ENCODE measurements at places on chromosomes 11 and 22.

GRCh38 chr11:92941676-92942571 lies 27.5 kb upstream of the MTNR1B start:
- DNase-seq, result no peak

- DNase-seq, result no peak
Measured at GRCh38 chr11:61761440-61762222, 9.2 kb downstream of the MYRF start.

GRCh38 chr22:43101306-43101705 lies 9.2 kb upstream of the BIK start:
- no peak for DNase-seq

- no peak for DNase-seq
Measured at GRCh38 chr11:107769189-107769588, 57.3 kb upstream of the SLN start.

- peak; percentile 66 for DNase-seq
Measured at GRCh38 chr11:10454878-10455631, at the start of gene AMPD3. Gene AMPD3 (plus strand): TSS chr11:10455264. CDS start chr11:10461520, 6,256 bp downstream.

DNA sequence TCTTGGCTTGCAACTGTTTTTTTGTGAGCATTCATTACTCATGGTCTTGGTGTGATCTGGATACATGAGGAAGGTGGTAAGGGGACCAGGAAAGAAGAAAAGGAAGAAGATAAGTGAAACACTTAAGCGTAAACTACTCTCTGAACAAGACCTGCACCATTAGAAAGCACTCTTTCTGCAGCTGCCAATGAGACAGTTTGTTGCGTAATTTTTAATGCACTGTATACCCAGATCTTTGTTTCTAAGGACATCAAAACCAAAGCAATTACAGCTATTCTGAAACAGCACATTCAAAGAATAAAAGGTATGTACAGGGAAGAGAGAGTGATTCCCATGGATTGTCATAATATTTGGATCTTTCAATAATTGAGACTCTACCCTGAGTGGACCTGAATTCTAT lies 147.4 kb downstream of the BLID start:
- no peak for DNase-seq

DNA sequence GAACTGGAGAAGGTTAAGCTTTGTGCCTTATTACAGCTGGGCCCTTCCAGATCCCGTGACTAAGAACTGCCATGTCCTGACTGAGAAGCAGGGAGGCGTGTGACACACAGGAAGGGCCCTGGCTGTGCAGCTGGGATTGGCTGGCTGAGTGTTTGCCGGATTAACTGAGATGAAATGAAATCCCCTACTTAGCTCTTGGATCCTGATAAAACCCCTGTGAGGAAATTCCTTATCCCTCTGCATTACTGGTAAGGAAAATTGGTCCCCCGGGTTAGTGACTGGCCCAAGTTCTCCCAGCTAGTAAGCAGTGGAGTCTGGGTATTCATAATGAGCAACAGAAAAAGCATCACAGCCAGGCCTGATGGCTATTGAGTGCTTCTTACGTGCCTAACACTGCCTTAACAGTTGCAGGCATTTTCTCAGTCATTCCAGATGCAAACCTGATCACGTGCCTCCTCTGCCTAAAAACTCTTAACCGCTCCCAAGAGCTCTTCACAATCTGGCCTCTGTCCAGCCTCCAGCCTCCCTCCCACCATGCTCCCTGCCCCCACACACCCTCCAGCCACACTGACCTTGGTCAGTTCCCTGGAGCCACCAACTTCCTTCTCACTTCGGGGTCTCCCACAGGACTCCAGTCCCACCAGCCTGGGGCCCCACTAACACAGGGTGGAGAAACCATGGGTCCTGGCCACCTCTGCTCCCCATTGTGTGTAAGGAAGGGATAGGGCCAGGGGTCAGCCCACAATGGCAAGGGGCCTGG lies 37.8 kb downstream of the ARRB1 start:
- no peak for DNase-seq

DNA sequence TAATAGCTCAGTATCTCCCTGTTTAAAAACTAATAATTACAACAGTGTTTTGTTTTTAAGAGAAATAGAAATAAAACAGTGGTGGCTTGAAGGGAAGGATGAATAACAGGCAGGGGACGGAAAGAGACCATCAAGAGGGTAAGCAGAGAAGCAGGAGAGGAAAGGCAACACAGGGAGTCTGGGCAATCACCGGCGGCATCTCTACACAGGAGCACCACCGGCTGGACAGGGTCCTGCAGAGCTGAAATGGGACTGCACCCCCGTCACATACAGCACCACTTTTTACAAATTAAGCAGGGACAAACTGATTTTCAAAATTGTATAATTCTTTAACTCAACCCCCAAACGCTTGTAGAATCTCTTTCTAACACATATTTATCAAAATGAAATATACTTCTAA lies 18.4 kb downstream of the PHF21A start:
- no peak for DNase-seq

DNA sequence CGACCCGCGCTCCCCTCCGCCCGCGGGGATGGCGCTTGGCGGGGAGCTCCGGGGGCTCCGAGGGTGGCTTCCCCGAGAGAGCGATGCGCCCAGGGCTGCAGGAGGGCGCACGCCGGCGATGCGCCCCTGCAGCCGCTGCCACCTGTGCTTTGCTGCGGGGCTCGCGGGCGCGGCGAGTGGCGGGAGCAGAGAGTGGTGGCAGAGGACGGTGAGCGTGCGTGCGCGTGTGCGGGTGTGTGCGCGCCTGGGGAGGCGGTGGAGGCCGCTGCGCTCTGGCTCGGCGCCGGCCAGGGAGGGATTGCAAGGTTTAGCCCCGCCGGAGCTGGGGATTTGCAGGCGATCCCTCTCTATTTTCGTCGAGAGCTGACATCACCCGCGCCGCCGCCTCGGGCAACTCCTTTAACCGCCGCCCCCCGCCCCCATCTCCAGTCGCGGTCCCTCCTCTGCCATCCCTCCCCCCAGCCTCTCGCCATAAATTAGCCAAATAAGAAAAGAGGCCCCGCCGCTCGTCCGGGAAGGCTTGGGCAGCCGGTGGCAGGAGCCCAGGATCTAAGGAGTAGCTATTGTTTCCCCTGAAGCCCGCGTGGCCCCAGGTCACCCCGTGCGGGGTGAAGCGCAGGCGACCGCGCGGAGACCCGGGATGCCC lies at the start of gene SLC1A2:
Gene SLC1A2 (minus strand): TSS at position 375 of the 646 bp plus-strand sequence. CDS start 592 bp downstream, outside the sequence.
- no peak for DNase-seq

GRCh38 chr22:36900225-36900624 lies 13.2 kb upstream of the CSF2RB start:
- no peak for DNase-seq

DNA sequence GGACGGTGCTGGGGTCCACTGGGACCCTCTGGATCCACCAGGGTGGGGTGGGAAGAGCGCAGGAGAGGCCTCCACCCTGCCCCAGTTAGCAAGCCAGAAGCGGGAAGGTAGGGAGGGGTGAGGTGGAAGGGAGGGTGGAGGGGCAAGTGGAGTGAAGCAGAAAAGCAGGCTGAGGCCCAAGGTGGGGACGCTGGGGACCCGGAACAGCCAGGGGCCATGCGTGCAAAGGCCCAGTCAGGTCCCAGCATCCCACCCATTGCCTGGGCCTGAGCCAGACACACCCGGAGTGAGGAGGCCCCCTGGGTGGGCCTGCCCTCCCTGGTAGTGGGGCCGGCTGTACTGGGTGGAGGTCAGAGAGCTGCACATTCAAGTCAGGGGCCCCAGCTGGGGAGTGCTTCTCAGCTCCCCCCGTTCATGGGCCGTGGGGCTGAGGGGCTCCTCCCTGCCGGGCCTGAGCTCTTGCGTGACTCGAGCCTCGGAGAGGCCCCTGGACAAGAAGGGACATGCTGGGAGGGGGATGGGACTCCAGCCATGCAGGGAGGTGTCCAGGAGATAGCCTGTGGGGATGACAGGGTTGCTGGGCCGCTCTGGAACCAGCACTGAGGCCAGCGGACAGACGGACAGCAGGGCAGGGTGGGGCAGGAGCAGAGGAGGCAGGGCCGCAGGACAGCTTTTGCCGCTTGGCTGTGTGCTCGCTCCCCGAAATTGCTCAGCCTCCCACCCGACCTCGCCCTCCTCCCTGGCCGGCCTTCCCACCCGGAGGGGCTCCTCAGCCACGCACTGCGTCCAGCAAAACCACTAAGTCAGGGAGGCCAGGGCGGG lies 7.7 kb downstream of the TNNT3 start:
- DNase-seq, result no peak

GRCh38 chr11:118882491-118882890 lies 1.2 kb upstream of the CXCR5 start:
- no peak for DNase-seq

DNA sequence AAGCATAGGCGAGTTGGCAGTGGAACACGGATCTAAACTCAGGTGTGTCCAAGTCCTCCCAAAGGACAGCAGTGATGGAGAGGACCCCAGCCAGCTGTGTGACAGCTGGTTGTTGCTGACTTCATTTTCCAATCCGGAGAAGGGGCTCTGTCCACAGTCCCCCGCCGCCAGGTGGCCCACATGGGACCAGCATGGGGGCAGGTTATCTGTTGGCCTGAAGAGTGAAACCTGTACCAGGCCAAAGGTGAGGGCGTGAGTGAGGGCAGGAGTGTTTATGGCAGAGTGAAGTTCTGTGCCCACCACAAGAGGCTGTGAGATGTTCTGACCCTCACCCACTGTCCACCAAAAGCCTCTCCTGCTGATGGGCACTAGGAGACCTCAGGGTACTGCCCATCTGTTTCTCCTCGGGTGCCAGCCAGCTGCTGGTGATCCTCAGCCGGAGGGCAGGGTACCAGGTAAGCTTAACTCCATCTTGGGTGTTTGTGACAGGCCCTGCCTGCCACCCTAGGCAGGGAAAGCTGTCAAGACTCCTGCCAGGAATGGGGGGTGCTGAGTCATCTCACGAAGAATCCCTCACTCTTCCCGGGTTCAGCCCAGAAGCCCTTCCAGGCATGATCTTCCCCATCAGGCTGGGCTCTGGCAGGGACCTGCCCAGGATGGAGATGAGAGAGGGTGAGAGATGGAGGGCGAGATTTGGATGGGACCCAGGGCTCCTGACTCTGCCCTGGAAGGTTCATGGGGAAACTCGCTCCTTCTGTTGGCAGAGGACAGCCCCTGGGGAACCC lies 15.5 kb upstream of the TAB1 start:
- DNase-seq, result no peak

- no peak for DNase-seq
Measured at GRCh38 chr11:57324154-57324885, 432 bp downstream of the TNKS1BP1 start.

GRCh38 chr11:117229411-117229810 lies 2.5 kb downstream of the PCSK7 start:
- no peak for DNase-seq

- DNase-seq, result no peak
Measured at GRCh38 chr11:62315431-62315830, 16.6 kb upstream of the SCGB1D4 start.

- DNase-seq, result no peak
Measured at GRCh38 chr11:88167853-88168252, 7.4 kb downstream of the RAB38 start.

- DNase-seq, result no peak
Measured at GRCh38 chr11:115169251-115169650, 335.0 kb downstream of the CADM1 start.

GRCh38 chr11:87466223-87466622 lies 428.5 kb downstream of the TMEM135 start:
- DNase-seq, result no peak

DNA sequence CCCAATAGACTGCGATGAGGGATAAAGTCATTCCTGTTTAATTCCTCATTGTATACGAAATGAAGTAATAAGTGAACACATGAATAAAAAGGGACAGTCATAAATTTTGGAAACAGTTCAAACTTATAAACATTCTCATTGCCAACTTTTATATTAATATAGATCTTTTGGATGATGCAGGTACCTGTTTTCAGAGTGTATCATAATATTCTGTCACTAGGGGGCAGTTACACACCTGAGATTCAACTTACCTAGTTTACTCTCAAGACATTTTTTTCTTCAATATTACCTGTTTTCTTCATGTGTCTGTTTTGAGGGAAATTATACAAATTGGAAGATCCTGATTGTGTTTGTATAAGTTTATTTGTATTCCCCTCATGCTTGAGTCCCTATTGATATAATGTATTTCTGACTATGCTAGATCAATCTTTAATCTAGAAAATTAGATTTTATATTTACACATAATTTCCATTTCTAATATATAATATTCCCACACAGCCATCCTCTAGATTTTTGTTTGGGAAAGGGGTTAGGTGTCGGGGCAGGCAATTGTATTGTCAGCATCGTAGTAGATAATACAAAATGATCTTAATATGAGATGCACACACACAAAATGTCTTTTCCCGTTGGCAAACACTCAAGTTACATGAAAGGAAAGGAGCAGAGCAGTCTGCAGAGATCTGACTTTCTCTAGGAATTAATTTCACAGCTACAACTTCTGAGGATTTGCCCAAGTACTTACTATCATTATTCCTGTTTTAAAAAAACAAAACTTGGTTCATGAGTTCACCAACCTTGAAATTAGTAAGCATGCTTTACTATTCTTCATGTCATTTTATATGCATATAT lies 18.4 kb downstream of the FDX1 start:
- peak; percentile 12 for DNase-seq

DNA sequence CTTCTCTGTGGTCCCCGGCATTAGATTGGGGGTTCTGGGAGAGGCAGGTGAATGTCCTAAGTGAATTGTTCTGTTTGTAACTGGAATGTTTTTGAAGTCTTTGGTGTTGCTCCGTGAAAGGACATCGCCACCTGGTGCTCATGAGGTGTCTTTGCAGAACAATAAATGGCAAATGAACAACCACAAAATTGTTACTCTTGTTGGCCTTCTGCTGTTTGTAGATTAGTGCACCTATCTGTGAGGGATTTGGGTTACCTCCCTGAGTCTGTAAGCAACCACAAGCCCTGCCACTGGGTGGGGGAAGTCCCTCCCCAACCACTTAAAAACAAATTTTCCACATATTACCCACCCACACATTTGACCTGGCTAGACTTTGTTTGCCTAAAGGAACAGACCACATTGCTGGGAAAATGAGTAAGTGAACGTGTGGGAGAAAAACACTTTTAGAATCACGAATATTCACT lies 4.7 kb downstream of the MPEG1 start:
- no peak for DNase-seq

GRCh38 chr11:119936426-119936825 lies 201.5 kb downstream of the TRIM29 start:
- no peak for DNase-seq

GRCh38 chr11:15379483-15379882 lies 264.8 kb downstream of the INSC start:
- no peak for DNase-seq
